ENCODE measurements at places on chromosomes 13 and 19.

GRCh38 chr13:112054616-112055015 is 12.3 kb upstream of the SOX1 start:
- no peak for DNase-seq

DNA sequence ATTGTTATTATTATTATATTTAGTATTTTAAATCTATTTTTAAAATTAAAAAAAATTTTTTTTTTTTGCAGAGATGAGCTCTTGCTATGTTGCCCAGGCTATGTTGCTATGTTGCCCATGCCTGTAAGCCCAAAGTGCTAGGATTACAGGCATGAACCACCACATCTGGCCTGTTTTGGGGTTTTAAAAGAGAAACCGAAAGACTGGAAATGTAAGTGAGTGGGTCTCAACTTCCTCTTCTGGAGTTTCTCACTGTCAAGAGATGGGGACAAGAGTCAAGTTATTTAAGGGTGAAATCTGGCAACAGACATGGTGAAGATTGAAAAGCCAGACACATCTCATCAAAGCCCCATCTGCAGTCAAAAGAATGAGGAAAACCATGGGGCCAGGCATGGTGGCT is 4.2 kb upstream of the OR7G3 start:
- no peak for DNase-seq

- DNase-seq: peak; percentile 79
Observed at GRCh38 chr19:49148784-49149651, 6.2 kb downstream of the HRC start.

DNA sequence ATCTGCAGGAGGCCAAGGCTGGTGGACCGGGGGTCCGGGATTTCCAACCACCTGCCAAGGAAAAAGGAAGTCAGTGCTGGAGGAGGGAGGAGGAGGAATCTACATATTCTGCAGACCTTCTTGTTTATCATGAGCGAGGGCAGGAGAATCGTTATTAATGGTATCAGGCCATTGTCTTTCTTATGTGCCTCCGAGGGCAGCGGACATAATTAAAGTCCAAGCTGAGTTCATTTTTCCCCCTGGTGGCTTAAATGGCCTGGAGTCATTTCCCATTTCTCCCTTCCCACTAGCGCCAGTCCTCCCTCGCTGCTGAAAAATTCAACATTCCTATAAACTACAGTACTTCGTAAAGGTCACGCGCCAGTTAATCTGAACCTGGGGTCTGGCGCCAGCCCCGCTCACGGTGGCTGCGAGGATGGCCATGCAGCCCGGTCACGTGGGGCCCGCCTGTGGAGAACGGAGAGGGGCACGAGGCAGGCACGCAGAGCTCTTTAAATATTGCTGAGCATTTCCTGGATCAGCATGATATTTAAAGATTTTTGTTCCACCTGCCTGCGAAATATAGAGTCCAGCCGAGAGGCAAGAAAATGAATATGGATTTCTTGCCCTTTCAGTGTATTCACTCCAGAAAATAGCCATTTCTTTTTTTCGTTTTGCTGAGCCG is 85.2 kb upstream of the PCDH8 start:
- no peak for DNase-seq

DNA sequence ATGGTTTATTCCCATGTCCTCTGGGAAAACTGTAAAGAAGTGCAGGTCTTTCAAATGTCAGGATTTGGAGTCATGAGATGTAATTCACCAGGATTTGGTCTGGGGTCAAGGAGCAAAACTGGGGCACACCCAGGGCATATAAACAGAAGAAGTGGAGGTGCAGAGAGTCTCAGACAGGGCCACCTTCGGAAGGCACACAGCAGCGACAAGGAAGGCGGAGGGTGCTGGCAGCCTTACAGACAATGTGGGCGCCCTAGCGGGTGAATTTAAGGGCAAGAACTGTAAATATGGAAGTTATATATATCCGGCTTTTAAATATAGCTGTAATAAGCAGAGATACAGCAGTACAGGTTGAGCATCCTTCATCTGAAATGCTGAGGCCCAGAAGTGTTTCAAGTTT is 31.2 kb downstream of the DHRS12 start:
- DNase-seq: no peak

DNA sequence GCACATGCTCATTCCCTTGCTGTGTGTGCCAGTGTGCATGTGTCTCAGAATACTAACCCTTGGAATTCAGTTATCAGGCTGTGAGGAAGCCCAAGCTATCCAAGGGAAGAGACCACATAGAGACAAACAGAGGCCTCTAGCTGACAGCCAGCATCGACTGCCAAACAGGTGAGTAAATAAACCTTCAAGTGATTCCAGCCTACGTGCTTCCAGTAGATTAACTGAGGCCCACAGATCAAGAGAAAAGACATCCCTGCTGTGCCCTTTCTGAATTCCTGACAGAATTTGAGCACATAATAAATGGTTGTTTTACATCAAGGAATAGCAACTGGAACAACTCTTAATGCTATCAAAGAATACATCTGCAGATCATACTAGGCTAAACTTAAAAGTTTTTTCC is 17.5 kb downstream of the ZC3H13 start:
- DNase-seq: no peak

DNA sequence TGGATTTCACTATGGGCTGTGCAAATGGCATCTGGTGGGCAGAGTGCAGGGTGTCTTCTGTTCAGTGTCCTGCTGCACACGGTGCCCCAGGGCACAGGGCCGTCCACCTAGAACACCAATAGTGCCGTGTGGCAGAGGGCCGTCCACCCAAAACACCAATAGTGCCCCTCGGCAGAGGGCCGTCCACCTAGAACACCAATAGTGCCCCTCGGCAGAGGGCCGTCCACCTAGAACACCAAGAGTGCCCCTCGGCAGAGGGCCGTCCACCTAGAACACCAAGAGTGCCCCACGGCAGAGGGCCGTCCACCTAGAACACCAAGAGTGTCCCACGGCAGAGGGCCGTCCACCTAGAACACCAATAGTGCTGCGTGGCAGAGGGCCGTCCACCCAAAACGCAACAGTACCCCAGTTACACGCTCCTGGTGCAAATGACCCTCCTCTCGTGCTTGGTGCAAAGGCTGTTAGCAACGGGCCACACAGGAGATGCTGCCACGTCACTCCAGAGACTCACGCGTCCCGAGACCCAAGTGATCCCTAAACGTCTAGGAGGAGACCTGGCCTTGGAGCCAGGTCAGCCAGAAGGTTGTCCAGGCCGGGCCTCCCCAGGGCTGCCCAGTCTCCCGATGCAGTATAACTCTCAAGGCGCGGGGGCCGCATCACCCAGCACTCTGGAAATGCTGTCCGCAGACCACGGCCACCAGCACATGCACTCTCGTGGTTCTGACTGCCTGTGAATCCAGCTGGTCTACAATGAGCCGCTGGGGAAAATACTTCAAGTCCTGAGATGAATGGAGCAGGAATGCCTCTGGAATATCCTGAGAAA is 51.5 kb downstream of the RASA3 start:
- DNase-seq: no peak

DNA sequence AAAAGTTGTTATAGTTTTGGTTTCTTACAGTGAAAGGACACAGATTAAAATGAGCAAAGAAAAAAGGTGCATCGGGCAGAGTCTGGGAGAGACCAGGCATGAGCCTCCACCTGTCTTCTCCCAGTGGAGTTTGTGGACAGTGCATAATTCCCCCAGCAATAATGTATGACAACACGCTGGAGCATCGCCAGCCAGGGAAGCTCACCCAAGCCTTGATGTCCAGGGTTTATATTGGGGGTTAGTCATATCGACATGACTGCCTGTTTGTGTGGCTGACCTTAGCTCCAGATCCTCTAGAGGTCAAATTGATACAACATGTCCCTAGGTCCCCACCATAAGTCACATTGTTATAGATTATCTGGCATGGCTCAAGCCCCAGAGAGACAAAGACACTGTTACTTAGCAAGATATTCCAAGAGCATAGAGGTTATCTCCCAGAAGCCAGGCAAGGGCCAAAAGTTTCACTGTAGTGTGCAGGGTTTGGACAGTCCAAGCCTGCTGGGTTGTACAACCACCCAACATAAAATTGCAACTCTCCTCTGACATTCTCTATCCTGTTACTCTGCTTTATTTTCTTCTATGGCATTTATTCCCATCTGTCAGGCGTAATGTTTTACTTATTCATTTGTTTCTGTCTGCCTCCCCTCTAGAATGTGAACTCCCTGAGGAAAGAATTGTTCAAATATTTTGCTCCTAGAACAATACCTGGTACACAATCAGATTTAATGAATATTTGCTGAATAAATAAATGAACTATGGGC is 5.6 kb upstream of the KLK13 start:
- DNase-seq: no peak

- no peak for DNase-seq
Observed at GRCh38 chr19:45999653-46000121, 4.4 kb downstream of the CCDC61 start.
